Memory B cell (primary cell): ENCODE measurements at places on chromosomes 7 and 10.

- DNase-seq, result no peak
Observed at GRCh38 chr10:33137356-33138005, 179.5 kb upstream of the ITGB1 start.

- DNase-seq, result no peak
Observed at GRCh38 chr7:51011710-51012350, 229.1 kb upstream of the GRB10 start.

- no peak for DNase-seq
Observed at GRCh38 chr10:103557455-103557854, 64.0 kb downstream of the NEURL1 start.

- no peak for DNase-seq
Observed at GRCh38 chr10:79441433-79441832, 4.0 kb downstream of the ZCCHC24 start.

DNA sequence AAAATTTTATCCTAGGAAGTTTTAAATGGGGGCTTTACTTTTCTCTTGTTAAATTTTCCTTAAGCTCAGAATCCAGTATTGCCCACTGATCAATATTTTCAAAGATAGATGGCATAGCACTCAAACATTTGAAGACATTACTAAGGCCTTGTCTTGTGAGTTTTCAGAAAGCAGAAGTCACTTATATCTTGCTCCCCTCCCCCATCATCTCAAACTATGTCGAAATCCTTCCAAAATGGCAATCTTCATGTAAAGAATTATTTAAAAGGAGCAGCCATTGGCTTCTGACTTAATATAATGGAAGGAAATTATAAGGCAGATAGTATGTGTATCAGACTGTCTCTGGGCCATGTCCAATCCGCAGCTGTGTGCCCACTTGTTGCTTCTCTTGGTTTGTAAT lies 553.5 kb upstream of the C7orf33 start:
- no peak for DNase-seq

DNA sequence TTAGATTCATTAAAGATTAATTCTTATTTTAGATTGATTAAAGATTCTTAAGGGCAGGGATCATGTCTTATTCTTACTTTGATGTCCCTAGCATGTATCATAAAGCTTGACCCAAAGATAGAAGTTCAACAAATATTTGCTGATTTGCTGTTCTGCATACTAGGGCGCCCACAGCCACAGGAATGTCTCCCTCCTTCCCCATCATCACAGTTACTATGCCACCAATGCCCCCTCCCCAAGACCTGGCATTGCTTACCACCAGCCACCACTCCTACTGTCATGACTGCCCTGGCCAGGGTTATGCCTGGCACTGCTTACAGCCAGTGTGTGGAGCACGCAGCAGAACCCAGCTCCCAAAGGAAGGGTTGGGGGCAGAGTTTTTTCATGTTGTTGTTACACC lies 86.7 kb upstream of the AGK start:
- DNase-seq, result no peak

DNA sequence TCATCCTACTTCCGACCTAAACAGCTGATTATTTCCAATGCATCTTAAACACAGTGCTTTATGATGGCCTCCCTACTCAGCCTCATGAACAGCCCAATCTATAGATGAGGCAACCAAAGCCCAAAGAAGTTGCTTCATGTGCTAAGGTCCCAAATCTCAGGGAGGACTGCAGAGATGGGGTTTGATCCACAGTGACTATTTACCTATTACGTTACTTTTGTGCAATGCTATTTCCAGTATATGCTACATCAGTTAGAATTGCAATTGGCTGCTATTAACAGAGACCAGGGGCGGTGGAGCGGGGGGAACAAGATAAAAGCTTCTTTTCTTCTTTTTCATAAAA lies 153.0 kb upstream of the TNS3 start:
- DNase-seq, result no peak

DNA sequence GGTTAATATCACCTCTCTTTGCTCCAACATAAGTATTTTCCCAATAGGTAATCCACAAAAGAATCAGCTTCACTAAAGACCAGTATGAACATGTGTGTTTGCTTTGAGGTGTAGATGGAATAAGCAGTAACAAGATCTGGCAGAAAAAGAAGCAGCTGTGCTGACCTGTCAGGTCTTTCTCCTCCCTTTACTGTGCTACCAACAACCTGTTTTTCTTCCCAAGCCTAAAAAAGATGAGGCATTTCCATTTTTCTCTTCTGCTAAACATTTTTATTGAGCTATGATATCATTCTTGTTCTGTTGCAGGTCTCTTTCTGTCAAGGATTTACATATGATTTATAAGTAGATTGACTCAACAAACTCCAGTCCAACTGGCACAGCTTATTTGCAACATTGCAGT lies 315.2 kb upstream of the GLI3 start:
- DNase-seq, result no peak

DNA sequence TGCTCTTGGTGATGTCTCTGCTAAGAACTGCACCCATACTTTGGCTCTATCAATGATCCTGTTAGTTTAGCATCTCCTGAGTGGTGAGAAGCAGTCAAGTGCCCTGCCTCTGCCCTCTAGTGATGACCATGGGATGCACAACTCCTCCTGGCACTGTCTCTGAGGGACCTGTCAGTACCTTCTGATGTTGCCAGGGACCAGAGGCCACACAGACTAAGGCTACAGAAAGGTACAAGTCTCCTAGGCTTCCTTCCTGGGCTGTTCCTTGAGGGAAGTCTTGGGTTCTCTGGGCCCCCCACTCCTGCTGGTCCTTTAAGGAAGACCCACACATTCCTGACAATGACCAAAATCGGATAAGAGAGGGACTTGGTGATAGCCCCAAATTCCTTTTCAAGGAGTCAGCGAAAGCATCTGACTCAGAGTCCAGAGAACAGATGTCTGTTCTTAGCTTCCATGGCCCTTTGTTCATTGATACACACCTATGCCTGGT lies 15.3 kb downstream of the NKX2-3 start:
- no peak for DNase-seq
